Suppressor macrophage treated with lipopolysaccharide for 4 hours (primary cell): ENCODE measurements at places on chromosomes 2 and 18.
A peak's percentile ranks its signal among the peaks of the same experiment; 100 is the strongest.

- no peak for DNase-seq
Measured at GRCh38 chr2:180709392-180710145, 270.8 kb upstream of the UBE2E3 start.

GRCh38 chr18:79940126-79940813 lies 11.2 kb downstream of the SLC66A2 start:
- DNase-seq, result no peak

DNA sequence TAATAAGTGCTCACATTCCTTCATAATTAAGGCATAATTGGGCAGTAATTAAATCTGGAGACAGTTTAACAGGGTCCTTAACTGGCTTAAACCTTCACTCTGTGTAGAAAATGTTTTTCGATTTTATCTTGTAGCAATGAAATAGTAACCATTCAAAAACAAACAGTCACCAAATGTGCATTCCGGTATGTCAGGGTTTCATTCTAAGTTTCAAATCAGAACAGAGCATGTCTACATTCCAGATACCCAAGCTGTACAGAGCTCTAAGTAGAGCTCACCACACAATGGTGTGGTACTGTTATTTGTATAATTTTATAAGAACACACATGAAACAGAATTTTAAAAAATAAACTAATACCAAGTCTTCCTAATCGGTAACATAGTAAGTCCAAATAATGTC lies 52.6 kb downstream of the SMAD2 start:
- no peak for DNase-seq

DNA sequence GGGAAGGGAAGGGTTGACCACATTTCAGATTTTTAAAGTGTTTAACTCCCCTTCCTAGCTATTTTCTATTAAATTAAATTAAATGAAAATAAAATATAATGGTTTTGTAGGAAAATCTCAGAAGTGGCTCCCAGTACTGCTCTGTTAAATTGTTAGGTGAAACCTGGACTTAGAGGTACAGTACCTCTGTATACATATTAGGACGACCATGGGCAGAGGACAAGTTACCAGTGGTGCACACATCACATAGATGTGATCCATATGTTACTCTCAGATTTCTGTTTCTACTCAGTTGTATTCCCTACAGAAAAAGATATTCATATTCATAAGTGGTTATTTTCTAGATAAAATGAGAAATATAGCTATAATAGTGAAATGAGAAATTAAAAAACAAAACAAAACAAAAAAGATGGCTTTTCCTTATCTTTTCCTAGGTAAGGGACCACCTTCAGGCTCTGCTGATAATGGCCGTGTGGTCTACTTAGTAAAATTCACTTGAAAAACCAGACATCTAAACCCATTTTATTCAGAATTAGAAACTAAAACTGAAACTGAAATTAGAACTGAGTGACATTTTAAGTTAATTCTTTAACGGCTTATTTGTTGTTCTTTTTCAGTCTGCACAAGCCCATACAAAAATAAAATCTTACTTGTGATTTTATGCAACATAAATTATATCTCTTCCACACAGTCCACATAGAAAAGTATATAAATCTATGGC lies 832.5 kb upstream of the CHAC2 start:
- no peak for DNase-seq

GRCh38 chr2:16466133-16466820 lies 199.4 kb downstream of the CYRIA start:
- DNase-seq, result no peak

DNA sequence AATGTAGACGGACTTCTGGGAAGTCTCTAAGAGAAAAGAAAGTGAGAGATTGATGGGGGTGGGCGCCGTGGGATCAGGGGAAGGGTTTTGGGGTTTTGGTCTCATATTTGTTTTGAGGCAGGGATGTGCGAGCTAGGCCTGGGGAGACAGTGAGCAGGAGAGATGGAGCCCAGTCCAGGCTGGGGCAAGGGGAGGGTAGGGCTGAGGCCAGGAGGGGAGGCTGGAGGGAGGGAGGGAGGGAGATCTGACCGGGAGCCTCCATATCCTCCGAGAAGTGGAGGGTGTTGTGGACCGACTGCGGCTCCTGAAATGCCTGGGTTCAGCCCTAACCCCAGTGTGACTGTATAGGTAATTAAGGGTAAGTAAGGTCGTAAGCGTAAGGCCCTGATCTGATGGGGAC lies 72.8 kb upstream of the ODC1 start:
- DNase-seq, result no peak

- peak; percentile 85 for DNase-seq
Measured at GRCh38 chr2:68367953-68368653, 3.0 kb downstream of the PLEK start.

DNA sequence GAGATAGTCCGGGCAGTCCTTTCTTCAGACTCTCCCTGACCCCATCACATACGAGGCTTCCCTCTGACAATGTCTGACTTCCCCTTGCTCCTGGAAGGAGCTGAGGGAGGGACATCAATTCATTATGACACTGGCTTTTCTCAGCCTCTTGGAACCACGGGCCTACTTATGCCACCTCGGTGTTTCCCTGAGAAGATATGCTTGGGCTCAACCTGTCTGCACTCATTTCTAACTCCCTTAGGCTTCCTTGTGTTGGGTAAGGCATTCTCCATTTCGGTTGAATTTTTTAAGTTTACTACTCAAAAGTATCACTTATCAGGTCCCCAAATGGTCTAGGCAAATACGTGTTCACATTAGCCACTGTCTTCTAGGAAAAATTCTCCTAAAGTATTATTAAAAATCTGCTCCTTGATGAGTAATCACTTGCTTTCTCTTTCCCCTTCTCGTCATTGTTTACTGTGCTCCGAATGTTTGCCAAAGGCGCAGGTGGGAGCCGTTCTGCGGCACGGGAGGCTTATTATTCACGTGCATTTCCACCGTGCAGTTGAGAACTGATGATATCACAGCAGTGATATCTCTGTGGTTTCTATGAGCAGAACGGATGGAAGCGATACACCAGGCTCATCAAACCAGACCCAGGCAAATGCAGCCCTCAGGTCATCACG lies 33.1 kb downstream of the ARL4C start:
- no peak for DNase-seq

- DNase-seq, result no peak
Measured at GRCh38 chr2:105032476-105032875, 5.4 kb upstream of the MRPS9 start.

DNA sequence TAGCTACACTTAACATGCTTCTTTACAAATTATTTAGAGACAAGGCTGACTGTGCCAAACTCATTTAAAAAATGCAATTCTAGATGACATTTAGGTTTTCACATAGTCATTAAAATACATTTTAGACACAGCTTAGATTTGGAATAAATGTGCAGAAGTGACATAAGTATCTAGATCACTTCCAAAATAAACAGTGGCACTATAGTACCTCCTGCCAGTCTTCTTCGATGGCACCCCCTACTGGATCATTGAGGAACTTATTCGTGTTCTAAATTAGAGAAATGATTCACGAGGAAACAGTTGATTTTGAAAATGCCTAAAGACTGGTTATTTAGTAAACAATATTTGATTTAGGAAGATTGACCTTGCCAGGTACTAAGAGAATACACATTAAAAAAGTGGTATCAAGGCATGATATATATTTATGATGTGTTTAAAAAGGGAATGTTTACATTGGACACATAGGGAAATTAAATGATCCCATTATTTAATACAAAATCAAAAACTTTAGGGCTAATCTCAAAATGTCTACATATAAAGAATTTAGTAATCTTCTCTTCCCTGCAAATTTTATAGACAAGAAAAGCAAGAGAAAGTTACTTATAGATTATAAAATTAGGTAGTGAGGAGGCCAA lies 323.9 kb downstream of the XIRP2 start:
- peak; percentile 79 for DNase-seq

- peak; percentile 43 for DNase-seq
Measured at GRCh38 chr2:54572636-54573536, 116.8 kb downstream of the SPTBN1 start.

DNA sequence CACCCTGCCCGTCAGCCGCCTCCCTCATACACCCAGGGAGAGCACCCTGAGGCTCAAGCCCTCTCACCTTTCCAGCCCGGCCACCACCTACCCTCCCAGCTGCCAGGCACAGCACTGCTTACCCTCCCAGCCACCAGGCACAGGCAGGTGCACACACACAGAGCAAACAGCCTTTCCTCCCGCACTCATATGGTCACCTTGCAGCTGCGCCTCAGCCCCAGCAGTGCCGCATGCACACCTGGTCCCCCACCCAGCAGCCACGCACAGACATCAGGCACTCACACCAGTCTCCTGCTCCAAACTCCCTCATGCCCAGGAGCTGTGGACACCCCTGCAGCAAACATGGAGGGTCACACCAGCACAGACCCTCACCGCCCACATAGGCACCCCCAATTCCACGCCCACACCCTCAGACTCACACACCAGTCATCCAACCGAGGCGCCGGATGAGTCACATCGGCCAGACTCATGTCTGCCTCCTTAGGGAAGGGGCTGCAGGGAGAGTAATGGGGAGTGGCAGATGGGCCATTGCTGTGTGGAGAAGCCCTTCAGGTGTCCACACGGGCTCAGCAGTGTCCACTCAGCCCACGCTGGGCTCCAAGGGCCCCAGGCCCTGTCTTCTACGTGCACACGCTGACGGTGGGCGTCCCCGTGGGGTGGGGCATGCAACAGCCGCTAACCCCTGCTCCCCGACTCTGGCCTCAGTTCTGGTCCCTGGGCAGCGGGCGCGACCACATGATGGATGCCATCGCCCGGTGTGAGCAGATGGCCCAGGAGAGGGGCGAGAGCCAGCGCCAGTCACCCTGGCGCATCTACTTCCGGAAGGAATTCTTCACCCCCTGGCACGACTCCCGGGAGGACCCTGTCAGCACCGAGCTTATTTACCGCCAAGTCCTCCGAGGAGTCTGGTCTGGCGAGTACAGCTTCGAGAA lies 22.3 kb upstream of the GPR17 start:
- no peak for DNase-seq
